ENCODE measurements at places on chromosomes 3 and 15.

- no peak for DNase-seq
These were observed 7.4 kb downstream of the RAB8B start for GRCh38 chr15:63196842-63197241.

DNA sequence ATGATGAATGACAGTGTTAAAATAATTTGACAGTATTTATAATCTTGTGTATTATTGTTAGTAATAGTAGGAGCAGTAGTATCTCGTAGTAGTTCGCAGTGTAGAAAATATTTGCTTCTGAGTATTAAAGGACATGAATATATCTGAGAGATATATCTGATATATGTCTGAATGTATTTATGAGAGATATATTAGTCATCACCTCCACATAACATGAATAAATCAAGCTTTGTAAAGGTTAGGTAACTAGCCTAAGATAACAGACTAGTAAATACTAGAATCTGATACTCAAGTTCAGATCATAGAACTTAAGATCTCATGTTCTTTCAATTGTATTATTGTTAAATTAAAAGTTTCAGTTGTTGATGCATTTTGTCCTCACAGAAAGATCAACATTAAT is 130.5 kb downstream of the UBE2E2 start:
- DNase-seq, result no peak

DNA sequence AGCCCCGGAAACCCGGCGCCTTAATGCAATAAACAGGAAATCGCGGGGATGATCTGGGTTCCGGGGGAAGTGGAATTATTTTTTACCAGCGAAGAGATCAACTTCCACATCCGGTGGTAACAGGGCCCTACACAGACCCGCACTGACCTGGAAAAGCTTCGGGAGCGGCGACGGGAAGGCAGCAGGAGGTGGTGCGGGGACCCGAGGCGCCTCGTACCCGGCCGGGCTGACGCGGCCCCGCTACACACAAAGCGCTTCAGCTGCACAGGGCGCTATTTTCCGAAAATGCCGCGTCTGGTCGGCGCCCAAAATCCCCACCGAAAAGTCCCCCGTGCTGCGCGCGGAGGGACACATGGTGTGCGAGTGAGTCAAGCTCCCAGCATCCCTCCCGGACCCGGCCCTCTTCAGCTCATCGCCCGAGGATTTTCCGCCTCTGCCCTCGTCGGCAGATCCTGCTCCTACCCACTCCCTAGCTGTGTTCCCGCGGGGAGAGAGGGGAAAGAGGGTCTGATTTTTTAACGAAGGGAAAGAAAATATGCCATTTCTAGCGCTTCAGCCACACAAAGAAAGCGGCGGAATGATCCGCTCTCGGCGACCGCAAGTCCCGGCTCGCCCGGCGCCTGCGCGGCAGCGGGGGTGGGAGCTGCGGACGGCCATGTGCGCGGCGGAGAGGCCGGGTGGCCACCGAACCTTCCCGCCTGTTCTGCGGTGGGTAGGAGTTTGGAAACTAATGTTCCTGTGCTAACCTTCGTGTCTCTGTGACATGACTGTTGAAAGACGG is at the start of gene GABPB1:
TSS of gene GABPB1 (minus strand) at position 361 of the 781 bp plus-strand sequence. CDS start 45,400 bp downstream, outside the sequence.
- DNase-seq, result peak; percentile 93

- no peak for DNase-seq
These were observed 65.4 kb upstream of the UMPS start for GRCh38 chr3:124664804-124665203.

- no peak for DNase-seq
These were observed 21.8 kb downstream of the MRPS11 start for GRCh38 chr15:88489321-88489720.

- DNase-seq, result no peak
These were observed 54.8 kb upstream of the ACTC1 start for GRCh38 chr15:34850121-34850520.

DNA sequence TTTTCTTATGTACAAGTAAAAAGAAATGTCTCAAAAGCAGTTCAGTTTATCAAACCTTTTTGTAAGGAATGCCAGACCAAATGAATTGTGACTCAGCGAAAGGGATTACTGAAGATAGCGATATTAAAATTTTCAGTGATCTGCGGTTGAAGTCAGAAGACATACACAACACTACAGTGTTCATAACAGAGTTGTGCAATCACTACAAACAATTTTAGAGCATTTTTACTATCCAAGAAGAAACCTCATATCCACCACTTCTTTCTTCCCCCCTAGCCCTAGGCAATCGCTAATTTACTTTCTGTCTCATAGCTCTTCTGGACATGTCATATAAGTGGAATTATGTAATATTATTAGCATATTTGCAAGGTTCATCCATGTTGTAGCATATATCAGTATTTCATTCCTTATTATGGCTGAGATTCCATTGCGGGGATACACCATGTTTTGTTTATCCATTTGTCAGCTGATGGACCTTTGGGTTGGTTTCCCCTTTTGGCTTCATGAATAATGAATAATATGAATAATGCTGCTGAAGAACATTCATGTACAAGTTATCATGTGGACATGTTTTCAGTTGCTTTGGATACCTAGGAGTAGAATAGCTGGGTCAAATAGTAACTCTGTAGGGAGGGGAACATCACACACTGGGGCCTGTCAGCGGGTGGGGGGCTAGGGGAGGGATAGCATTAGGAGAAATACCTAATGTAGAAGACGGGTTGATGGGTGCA is 23.6 kb upstream of the ALPK3 start:
- no peak for DNase-seq

DNA sequence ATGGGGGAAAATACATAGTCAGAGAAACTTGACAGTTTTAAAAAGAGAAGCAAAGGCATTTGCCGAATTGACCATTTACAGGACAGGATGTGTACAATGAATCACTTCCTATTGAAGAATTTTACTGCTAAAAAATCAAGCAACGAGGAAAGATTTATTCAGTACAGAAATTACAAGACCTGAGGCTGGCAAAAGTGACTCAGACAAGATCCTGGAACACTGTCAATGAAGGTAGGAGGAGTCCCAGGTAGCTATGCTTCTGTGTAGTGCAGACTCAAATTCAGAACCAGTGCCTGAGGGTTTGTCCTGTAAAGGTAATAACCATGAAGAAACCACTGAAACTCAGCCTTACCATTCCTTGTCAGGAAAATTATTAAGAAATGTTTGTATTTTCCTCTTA is 120.9 kb downstream of the ZMAT3 start:
- DNase-seq, result peak; percentile 8

DNA sequence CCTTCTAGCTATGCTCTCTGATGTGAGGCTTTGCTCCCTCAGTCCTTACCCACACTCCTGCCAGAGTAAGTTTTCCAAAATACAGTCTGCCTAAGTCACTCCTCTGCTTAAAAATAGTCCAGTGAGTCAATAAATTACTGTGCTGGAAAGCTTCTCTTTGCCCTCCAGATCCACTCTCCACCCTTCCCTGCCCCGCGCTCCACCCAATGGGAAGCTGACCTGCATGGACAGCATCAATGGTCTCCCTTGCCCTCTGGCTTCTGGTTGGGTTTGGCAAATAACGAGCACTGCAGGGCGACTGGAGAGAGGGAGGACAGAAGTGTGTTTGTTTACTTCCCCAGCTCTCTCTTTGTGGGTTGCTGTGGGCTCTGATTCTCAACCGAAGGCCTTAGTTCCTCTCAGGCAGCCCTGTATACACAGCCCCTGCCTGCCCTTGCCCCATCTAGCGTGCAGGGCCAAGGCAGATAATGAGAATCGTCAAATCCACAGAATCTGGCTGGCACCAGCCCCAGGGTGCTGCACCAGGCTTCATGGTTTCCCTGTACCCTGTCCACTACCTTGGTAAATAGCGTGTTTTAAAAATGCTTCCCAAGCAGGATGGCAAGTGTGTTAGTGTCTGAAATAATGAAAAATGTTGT is 110.4 kb downstream of the ADAMTSL3 start:
- DNase-seq, result no peak

GRCh38 chr3:125003369-125003853 is 52.4 kb downstream of the HEG1 start:
- no peak for DNase-seq

DNA sequence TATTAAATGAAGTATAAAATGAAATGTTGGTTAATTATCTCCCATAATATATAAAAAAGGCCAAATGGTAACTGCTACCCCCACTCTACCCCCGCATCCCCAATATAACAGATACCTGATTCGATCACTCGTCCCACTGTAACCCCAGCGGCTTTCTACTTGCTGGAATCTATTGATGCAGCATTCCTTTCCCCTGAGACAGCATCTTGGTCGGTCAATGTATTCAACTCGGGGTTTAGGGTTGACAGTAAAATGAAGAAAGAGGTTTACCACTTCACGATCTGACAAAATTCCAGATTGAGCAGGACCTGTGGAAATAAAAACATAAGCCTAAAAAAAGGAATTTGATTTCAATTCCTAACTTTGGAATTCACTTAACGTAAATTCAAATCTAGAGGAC is 18.6 kb upstream of the C15orf40 start:
- peak; percentile 32 for DNase-seq

GRCh38 chr15:42704492-42704926 is 32.4 kb downstream of the CDAN1 start:
- DNase-seq, result peak; percentile 64

GRCh38 chr15:32998979-32999672 is 195.4 kb downstream of the FMN1 start:
- no peak for DNase-seq

- peak; percentile 3 for DNase-seq
These were observed 945.7 kb upstream of the CFAP20DC start for GRCh38 chr3:59995563-59995962.

DNA sequence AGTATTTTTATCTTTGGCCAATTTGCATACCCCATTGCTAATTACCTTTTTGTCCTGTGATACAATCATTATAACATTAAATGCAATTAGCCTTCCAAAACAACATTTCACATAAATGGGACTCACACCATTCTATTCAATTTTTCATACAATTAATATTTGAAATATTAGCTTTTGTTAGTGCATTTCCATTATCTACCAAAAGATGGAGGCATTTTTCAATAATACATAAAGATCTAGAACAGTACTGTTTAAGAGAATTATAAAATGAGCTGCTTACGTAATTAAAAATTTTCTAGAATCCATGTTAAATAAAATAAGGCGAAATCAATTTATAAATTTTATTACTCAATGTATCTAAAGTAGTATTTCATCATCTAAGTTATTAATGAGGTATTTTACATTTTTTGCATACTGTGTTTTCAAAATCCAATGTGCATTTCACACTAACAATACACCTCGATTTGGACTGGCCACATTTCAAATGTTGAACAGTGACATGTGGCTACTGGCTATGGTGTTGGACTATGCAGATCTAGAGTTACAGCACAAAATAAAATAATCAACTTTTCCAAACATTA is 74.3 kb downstream of the TJP1 start:
- peak; percentile 26 for DNase-seq

GRCh38 chr3:50164984-50165909 is 10.1 kb downstream of the SEMA3F start:
- peak; percentile 83 for DNase-seq

DNA sequence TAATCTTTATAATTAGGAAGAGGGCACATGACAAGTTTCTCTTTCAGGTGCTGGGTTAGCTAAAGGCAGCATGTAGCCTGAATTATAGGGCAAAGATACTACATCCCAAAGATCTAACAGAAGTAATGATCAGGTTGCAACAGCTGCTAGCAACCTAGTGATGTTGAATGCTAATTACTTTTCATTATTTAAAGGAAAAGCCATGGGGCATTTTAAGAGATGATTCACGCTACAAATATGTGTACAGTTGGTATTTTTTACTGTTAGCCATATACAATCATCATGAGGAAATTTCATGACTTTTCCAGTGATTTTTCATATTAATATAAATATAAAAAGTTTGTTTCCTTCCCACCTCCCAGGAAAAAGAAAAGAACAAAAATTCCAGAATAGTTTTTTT is 43.0 kb downstream of the NEK10 start:
- peak; percentile 63 for DNase-seq

DNA sequence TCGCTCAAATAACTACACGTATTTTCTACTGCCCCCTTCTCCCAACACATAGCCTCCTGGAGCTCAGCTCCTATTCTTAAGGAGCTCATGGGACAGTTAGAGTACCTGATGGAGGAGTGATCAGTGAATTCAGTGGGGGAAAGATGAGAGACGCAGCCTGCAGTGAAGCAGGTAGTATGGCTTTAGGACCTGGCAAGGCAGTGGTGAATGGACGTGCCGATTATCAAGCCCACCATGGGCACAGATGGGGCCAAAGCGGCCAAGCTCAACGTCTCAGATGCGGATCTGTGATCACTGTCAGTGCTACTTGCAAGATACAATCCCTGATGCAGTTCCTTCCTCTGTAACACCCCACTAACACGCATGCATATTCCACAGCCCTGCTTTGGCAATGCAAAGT is 45.8 kb upstream of the ATP2B2 start:
- DNase-seq, result no peak

- peak; percentile 19 for DNase-seq
These were observed 171.1 kb downstream of the KCNAB1 start for GRCh38 chr3:156291272-156292123.

DNA sequence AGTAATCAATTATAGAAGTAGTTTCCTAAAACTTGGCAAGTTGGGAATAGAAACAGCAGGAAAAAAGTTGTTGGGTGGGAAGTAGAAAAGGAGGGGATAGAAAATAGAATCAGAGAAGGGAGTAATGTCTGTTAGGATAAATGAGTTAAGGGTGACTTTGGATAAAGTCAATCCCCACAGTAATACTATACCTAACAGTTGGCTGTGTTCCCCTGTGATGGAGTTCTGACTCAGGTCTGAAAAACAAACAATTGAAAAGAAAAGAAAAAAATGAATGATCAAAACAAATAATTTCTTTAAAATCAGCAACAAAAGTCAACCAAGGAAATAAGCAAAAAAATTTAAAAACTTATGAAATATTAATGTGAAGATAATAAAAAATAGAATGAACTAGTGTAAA is 50.3 kb downstream of the EMC4 start:
- peak; percentile 28 for DNase-seq

DNA sequence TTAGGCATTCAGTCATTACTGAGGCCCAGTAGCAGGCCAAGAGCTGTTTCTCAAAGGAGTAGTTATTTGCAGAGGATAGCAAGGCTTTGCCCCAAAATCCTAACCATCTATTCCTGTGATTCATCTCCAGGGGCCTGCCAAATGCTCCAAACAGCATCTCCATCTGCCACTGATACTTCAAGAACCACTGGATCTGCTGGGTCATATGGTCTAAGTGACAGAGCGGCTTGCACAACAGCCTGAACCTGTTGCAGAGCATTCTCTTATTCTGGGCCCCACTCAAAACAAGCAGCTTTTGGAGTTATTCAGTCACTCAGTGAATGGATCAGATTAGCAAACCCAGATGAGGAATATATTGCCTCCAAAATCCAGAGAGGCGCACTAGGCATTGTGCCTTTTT is 68.8 kb upstream of the ALDH1A3 start:
- DNase-seq, result no peak

DNA sequence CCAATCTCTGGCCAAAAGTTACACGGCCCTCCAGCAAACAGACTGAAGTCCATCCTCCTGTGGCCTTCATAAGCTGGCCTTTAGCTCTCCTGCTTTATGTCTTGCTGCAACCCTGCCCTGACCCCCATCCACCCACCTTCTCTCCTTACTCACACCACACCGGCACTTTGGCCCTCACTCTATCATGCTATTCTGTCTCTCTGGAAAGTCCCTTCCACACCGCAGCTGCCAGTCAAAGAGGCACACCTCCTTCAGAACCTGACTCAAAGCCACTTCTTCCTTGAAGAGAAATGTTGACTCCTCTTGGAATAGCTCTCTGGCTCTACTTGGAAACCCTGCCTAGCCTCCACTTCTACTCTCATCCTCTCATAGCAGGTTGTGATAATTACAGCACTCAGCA is 4.5 kb downstream of the GPR156 start:
- no peak for DNase-seq

- no peak for DNase-seq
These were observed 43.8 kb downstream of the ZNF710 start for GRCh38 chr15:90044916-90045371.
